ENCODE measurements at places on chromosomes 3 and 15.

DNA sequence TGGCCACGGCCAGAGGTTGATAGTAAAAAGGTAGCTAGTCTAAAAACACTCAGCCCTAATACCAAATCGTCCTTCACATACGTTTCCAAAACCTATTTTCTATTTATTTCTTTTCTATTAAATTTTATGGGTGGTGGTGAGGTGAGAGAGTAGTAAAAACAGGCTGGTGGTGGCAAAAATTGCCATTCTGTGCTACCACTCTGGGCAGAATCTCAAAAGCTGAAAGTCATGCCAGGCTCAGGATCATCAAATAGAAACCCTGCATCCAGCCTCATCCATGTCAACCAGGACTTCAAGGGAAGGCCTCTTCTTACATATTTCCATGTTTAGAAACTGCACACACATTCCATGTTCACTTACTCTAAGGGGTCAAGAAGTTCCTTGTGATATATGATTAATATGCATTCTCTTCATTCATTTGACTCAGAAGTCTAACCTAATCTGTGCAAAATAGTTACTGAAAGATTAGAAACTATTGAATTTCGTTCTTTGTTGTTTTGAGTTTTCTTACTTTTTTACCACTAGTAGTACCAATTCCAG lies 153.1 kb downstream of the TNIK start:
- no peak for DNase-seq

GRCh38 chr15:82768414-82769054 lies 37.3 kb downstream of the FSD2 start:
- DNase-seq, result no peak

GRCh38 chr3:156664011-156664830 lies 10.2 kb upstream of the TIPARP start:
- DNase-seq, result no peak

DNA sequence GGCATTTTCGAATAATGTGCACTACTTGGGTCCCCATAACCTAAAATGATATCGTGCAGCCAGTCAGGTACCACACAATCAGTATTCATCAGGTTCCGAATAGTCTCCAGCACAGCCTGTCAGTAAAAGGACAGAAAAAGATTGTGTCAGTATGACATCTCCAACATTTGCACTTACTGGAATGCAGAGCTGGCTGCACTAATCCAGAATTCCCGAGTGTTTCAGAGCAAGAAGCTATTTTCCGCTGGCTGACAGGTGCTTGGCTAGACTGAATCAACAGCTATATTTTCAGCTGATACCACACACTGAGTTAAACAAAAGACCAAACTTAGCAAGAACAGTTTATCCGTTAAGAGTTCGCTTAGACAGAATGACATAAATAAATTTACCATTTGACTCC lies 68.8 kb downstream of the AQR start:
- DNase-seq, result no peak

GRCh38 chr15:31752065-31752762 lies 278.1 kb upstream of the CHRNA7 start:
- no peak for DNase-seq

DNA sequence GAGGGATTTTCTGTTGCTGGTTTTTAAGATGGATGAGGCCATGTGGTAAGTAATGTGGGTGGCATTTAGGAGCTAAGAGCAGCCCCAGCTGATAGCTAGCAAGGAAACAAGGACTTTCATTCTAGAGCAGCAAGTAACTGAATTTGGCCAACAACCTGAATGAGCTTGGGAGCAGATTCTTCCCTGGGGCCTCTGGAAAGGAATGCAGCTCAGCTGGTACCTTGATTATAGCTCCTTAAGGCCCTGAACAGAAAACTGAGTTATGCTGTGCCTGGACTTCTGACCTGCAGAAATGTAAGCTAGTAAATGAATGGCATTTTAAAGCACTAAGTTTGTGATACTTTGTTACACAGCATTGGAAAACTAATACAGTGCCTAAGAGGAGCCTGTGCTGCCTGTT lies 565.5 kb downstream of the PDCD6IP start:
- no peak for DNase-seq

GRCh38 chr3:78322780-78323179 lies 1282.9 kb downstream of the ROBO2 start:
- no peak for DNase-seq

DNA sequence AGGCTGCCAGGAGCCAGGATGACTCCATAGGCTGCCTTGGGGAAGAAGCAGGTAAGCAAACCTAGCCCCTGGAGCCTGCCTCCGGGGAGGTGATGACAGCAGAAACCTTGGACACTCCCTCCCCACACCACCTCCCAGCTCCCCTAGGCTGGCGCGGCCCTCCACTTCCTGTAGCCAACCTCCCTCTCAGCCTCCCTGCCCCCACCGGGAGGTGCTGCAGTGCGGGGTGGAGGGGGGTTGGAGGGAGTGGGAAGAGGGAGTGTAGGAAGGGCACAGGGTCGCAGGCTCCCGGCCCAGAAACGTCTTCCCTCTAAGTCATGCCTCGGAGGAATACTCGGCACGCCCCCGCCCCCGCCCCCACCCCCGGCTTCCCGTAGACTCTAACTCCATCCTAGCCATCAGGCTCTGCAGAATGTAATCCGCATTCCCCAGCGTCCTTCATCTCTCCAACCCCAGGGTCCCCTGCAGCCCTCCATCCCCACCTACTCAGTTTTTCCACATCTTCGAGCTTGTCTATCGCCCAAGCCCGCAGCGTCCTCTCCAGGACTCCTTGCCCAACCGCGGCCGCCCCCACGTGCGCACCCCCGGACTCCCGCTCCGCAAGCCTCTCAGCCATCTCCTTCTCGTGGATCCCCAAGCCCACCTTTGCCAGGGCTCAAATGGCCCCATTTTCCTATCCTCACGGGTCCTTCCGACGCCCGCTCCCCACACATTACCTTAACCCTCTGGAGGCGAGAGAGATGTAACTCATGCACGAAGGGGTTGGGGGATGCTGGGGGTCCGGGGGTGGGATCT lies 528 bp downstream of the LPCAT4 start:
- DNase-seq, result peak; percentile 64

DNA sequence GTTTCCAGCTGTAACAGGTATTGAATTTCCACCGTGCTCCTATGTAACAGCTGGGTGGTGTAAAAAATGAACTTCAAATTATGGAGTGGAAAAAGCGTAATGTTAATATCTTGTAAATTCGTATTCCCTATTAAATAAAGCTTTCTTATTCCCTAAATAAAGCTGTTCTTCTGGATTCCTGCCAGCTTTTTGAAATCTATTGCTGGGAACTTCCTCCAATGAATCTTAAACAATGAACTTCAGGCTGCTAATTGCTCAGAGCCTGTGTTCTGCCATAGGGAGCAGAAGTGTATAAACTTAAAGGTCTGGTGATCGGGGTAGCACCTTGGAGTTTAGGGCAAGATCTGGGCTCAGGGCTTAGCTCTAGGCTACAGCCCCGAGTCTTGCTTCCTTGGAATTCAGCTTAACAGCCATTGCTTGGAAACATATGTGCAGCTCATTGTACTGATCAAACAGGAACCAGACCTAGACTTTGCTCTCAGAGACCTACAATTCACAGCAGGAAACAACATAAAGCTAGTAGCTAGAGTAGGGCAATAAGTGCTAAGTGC lies 1.4 kb downstream of the ARL14 start:
- no peak for DNase-seq

DNA sequence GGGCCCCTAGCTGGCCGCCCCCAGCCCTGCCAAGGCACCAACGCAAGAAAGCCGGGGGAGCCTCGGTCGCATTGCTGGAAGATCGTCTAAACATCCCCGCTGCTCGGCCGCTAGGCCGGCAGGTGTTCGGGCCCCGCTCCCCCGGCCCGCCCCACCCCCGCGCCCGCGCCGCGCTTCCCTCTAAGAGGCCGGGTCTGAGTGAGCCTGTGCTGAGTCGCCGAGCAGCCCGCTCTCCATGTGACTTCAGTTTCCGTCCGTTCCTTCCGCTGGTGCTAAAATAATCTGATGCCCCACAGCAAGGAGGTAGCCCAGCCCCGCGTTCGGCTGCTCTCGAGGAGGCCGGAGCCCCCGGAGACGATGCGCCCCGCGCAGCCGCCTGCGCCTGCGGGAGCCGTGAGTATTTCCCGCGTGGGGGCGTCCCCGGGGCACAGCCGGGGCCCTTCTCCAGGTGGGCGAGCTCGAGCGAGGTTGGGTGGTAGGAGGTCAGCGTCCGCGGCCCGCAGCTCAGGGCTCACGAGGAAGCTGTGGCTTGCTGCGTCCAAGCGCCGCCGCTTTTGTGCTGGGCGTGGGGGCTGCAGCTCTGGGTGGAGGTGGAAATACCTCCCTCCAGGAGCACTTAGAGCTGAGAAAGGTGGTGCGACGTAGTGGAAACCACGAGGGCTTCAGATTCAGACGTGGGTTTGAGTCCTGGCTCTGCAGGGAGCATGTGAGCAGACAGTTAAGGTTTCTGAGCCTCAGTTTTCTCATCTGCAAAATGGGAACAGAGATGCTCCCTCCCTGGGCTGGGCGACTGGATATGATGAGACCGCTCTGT lies at the start of gene NRROS:
Gene NRROS (plus strand): TSS at position 212 of the 814 bp plus-strand sequence. CDS start 14,846 bp downstream, outside the sequence.
- peak; percentile 89 for DNase-seq

DNA sequence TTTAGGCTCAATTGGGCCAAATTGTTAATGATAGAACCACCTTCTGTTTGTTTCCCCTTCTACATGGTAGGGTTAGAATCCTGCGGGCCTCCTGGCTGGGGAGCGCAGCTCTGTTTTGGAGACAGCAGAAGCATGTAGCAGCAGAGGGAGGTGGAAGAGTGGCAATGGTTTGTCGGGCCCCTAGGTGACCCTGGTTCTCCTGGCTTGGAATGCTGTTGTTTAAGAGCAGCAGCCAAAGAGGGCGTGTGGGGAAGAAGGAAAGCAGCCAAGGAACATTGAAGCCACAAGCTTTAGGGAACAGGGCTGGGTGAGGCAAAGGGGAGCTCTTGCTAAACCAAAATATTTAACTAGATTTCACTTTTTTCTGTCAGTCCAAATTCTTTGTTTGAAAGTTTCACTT lies 213.7 kb upstream of the NR2E3 start:
- no peak for DNase-seq

DNA sequence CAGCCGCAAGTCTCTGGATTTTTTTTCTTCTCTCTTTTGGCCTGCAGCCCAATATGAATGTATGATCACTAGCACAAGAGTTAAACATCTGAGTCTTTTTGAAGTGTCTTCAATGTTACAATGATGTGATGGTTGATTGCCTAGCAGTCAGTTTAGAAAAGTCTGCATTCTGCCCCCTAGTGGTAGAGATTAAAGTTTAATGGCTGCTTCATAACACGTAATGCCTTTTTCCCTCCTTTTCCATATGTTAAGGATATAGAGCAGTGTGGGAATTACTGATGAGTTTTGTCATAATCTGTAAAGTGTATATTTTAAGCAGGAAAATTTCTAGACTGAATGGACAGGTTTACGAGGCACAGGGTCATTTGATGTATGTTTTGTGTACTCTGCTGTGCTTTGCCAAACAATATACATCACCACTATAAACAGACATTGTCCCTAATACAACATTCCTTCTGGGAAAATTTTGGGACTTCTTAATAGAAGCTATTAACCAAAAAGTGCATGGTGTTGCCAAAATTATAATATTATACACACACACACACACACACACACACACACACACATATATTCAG lies 1038.5 kb upstream of the NR2F2 start:
- DNase-seq, result peak; percentile 32

All from GM13976 (cell line).